Panc1 (cell line): ENCODE measurements at places on chromosomes 6 and 20.
A peak's percentile ranks its signal among the peaks of the same experiment; 100 is the strongest.

GRCh38 chr6:22873513-22874136 is 304.3 kb downstream of the HDGFL1 start:
- no peak for DNase-seq

GRCh38 chr6:62492192-62492822 is 206.3 kb upstream of the KHDRBS2 start:
- no peak for DNase-seq

DNA sequence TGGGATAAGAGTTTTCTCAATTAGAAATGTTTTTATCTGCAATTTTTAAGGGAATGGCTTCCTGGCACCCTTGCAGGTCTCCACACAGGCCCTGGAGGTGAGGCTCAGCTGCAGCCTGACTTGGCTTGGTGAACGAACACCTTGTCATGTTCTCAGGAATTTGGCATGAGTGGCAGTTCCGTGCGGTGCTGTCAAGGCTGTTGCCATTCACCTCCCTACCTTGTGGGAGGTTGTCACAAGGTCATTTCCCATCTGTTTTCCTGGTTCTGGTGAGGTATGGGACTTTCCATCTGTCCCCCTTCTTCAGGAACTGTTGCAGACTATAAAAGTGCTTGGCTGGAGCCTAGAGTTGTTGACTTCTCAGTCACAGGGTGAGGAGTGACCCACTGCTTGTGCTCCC is 82.9 kb downstream of the ELOVL4 start:
- DNase-seq = no peak

GRCh38 chr6:90494067-90494780 is 92.6 kb downstream of the MAP3K7 start:
- DNase-seq = no peak

DNA sequence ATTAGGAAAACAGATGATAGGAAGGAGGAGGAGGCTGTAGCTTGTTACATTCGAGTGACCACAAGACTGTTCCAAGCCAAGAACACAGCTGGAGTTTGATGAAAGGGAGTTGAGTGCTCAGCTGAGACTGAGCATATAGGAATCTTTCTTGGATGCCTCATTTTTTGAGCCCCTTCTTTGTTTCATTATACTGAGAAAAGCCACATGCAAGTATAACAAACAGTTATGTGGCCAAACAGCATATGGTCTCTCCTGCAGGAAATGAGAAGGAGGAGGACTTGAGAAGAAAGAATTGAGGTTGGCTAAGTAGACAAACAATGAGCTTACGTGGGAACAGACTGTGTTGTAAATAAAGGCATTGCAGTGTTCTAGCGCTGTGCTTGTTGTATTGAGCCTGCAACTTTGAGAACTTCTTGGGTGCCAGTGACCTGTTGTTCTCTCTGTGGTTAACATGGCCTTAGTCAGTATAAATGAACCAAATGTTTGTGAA is 78.3 kb downstream of the AKAP7 start:
- no peak for DNase-seq

DNA sequence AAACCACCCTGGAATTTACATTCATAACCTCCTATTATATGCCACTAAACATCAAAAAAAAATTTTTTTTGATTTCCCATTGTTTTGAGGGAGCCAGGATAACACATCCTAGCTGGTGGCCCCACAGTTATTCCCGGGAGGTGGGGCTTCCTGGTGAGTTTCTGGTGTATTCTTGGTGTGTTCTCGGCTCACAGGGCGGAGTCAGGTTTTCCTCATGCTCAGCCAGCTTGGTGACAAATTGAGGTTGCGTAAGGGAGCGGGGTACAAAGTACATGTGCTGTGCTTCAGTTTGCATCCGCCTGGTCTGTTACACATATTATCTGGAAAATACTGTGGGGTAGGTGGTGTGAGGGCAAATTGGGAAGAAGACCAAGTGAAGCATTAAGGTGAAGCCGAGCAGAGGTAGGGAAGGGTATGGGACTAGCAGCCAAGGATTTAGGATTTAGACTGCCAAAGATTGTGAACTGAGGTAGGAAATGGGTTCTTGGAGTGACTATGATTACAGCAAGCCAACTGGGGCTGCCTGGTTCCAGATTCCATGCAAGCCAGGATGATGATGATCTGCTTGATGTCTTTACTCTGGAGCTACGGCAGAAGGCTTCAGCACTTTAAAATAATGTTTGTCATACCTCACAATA is 46.2 kb upstream of the EEF1A1 start:
- no peak for DNase-seq

DNA sequence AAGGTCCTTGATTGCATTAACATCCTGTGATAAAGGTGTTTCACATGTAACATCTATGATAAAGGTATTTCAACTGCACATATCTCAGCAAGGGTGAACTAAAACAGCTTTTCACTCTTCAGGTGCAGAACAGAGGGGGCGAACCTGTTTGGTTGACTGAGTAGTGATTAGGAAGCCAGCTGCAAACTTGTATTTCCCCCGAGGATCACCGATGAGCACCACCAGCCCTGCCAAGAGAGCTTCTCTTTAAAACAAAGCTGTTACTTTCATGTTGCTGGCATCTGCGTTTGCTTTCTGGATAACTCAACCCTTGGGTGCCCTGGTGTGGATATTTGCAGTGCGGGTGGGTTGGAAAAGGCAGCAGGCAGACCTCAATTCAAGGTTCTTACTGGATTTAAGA is 39.6 kb downstream of the JAG1 start:
- no peak for DNase-seq

GRCh38 chr20:6496874-6497273 is 270.6 kb upstream of the BMP2 start:
- no peak for DNase-seq

DNA sequence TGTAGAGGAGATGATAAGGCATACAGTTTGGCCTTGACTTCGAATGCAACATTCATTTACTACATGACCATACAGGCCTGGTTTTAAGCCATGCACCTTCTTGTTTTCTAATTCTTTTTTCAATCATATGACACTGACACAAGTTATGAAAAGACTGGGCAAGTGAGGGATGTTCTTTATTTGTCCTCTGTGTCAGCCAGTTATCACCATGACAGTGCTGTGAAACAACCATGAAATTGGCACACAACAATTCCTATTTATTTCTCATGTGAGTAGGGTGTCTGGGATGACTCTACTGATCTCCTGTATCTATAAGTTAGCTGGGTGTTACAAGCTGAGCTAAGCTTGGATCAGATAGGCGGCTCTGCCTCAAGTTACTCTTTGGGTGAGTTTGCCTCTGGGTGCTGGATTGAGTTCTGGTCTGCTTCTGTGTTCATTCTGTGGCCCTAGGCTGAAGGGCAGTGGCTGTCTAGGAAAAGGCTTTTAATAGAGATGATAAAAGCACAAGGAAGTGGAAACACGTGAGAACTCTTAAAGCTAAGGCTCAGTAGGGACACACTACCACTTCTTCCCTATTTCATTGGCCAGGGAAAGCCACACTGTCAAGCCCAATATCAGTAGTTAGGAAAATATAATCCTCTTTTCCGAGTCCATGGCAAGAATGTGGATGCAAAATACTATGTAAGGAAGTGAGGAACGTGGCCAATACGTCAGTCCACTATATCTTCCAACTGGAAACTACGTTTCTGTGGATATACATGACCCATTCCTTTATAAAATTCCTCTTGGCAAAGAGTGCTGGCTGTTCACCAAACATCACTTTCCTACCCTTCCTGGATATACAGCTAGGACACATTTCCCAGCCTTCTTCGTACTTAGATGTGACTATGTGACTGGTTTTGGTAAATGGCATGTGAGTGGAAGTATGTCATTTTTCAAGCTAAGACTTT is 126.2 kb upstream of the RNF24 start:
- DNase-seq = no peak

GRCh38 chr6:43770372-43771209 is 580 bp downstream of the VEGFA start:
- no peak for DNase-seq

DNA sequence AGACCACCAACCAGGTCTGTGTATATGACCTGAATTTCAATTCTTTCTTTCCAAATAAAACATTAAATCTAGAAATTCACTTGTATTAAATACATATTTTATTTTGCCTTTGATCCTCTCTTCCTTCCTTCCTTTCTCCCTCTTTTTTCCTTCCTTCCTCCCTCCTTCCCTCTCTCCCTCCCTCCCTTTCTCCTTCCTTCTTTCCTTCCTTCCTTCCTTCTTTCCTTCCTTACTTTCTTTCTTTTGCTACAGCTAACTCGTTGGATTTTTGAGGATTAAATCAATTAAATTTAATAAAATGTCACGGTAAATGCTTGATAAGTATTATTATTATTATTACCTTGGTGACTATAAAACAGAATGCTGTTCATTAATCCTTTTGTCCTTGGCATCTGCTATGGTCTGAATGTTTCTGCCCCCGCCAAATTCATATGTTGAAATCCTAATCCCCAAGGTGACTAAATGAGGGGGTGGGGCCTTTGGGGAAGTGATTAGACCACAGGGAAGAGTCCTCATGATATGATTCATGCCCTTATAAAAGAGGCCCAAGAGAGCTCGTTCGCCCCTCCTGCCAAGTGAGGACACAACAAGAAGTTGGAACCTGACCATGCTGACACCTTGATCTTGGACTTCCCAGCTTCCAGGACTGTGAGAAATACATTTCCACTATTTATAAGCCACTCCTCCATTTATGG is 67.6 kb upstream of the BTBD3 start:
- no peak for DNase-seq

GRCh38 chr6:15401769-15402250 is 155.9 kb downstream of the JARID2 start:
- no peak for DNase-seq

GRCh38 chr20:35306931-35307517 is 14.8 kb upstream of the FAM83C start:
- no peak for DNase-seq

- no peak for DNase-seq
These were observed 36.5 kb downstream of the SYTL3 start for GRCh38 chr6:158686311-158686710.

- no peak for DNase-seq
These were observed 900.0 kb downstream of the KIF16B start for GRCh38 chr20:15673206-15673605.

- no peak for DNase-seq
These were observed 30.9 kb downstream of the ITPR3 start for GRCh38 chr6:33652002-33652401.

- no peak for DNase-seq
These were observed 32.8 kb downstream of the PSMB9 start for GRCh38 chr6:32886681-32887383.

DNA sequence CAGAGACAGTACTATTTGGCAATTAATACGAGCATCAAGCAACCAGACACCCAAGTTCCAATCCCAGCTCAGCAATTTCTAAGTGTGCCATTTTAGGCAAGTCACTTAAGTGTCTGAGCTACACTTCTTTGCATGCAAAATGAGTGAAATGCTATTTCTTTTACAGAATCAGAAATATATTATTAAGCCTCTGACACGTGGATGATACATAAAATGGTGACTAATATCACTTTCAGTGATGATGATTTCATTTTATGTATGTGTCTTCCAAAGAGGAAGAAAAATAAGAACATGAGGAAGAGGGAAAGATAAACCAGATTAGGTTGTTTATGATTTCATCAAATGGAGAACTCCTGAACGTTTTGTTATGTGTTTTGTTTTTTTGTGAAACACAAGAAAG is 158.6 kb downstream of the TSHZ2 start:
- no peak for DNase-seq

GRCh38 chr6:5782783-5783547 is 223.8 kb downstream of the NRN1 start:
- DNase-seq = no peak

DNA sequence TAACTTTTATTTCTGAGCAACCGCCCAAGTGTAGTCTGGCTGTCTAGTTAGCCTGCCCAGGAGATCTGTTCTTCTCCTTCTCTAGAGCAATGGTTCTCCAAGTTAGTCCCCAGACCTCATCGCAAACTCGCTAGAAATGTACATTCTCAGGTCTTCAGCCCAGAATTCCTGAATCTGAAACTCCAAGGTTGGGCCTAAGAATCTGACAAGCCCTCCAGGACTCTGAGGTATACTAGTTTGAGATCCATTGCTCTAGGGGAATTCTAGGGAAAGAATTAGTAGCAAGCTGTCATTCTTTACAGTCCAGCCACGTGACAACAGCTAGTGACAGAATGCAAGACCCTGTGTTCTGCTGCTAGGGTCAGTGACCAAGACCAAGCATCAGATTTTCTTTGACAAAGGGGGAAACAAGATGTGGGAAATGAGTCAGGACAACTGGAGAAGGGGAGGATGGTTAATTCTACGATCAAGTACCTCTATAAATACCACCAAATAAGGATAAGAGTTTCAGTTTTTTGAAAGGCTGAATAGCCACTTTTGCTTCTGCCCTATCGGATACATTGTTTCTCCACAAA is 5.8 kb downstream of the UBE2V1 start:
- DNase-seq = no peak

GRCh38 chr20:44961011-44961869 is 1.0 kb upstream of the TOMM34 start:
- DNase-seq = no peak

GRCh38 chr6:1190366-1190765 is 121.5 kb upstream of the FOXQ1 start:
- DNase-seq = peak; percentile 12

DNA sequence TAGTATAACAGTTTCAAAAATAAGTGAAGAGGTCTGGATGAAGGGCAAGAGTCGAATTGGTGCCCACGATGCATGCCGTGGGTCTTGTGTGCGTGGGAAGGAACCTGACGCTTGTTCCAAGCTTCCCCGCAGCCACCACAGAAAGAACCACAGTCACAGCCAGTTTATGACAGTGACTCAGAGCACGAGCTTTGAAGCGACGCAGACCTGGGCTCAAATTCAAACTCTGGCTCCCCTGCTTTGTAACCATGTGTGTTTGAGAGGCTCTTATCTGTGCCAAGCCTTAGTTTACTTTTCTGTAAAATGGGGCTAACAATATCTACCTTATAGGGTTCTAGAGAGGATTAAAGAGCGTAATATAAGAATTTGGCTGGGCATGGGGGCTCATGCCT is 65.5 kb downstream of the SYNJ2 start:
- no peak for DNase-seq

DNA sequence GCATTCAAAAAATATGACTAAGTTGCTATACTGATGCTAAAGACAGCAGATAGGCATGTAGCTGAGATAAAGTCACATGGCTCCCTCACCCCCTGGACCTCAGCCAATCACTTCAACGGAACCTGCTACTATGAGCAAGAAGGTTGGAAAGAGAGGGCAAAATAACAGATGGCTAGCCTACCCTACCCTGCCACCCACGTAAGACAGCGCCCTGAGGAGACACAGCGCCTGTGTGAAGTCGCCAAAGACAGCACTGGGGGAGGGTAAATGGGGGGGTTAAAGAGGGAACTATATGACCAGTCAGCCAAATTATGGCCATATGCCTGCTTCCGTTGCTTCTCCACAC is 163.2 kb downstream of the RALGAPA2 start:
- no peak for DNase-seq

DNA sequence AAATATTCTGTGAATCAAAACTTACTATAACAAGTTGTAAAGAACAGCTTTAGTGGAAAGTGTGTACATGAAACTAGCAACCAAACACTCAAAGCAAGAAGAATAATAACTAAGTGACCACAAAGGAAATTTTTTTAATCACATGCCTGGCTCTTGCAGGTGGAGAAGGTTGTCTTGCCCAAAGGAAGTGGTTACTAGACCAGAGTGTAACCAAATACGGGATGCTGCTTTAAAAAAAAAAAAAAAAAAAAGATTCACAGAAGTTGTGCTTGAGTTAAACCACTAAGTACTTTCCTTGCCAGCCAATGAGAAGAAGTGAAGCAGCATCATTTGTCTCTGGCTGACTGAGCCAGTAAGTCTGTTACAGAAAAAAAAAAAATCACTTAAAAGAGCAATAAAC is 19.1 kb upstream of the HLA-DQB1 start:
- no peak for DNase-seq
